ENCODE measurements at places on chromosomes 2 and 18.

- no peak for DNase-seq
These were observed 1020.6 kb downstream of the BCL11A start for GRCh38 chr2:59532808-59533207.

DNA sequence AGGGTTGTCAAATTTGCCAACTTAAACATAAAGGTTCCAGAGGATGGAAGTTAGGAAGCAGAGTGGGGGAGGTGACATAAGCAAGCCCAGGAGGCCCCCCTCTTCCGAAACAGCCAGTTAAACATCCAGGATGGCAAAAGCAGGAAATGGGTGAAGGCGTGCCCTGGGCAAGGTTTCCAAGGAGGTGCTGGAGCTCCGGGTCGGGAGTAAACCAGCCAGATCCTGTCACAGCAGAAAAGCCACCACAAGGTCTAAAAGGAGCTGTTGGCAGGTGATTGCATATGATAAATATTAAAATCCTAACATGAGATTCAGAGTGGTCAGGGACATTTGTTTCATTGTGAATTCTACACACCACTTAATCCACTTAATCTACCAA lies 572.2 kb upstream of the SALL3 start:
- DNase-seq: no peak

DNA sequence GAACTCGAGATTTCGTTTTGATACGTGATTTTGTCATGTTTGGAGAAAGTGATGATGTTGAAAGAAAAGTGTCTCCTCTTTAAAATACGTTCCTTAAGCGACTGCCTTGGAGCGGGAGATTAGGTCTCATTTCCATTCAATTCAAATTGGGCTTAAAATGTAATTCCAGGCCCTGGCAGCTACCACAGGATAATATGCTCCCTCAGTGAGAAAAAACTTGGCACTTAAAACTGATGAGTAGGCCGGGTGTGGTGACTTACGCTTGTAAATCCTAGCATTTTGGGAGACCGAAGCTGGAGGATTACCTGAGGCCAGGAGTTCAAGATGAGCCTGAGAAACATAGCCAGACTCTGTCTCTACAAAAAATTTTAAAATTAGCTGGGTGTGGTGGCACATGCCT lies 146.3 kb upstream of the L3MBTL4 start:
- DNase-seq: no peak

GRCh38 chr18:27704736-27705361 lies 472.1 kb downstream of the CDH2 start:
- no peak for DNase-seq

DNA sequence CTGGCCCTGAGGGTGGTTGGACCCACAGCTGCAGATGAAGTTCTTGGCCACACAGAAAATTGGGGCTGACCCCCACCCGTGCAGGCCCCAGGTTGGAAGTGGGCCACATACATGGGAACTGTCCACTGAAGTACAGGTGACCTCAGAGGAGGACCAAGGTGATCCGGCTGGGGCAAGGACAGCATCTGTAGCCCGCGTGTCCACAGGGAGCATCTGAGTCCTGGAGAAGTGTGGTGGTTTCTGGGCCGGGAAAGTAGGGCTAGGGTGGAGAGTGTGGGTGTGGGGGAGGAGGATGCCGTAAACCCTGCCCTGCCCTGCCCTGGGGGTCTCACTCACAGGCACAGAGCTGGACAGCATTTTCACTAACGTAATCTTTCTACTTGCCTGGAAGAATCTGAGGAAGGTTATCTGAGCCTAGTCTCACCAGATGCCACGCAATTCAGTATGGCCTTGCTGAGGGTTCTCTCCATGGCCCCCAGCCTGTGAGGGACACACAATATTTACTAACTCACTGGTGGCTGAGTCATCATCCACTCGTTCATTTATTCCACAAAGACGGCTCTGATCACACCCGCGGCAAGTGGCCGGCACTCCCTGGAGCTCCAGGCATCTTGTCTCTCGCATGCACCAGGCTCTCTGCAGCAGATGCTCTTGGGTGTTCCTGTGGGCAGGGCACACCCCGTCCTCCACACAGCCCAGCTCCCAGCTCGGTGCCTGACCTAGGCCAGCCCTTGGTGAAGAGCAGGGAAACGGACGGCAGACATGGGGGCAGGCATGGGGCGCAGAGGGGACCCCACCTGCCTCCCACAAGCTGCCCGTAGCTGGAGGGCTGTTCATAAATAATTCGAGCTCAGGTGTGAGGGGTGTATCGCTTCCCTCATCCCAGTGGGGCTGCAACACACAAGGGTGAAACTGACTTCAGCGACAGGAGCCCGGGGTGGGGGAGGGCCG lies 51.2 kb downstream of the INHBB start:
- no peak for DNase-seq

GRCh38 chr2:46493971-46494250 lies 14.5 kb downstream of the TMEM247 start:
- DNase-seq: no peak

- DNase-seq: no peak
These were observed 21.4 kb upstream of the SH3BP4 start for GRCh38 chr2:234930397-234930796.

GRCh38 chr2:199818026-199818425 lies 33.0 kb downstream of the FTCDNL1 start:
- no peak for DNase-seq

DNA sequence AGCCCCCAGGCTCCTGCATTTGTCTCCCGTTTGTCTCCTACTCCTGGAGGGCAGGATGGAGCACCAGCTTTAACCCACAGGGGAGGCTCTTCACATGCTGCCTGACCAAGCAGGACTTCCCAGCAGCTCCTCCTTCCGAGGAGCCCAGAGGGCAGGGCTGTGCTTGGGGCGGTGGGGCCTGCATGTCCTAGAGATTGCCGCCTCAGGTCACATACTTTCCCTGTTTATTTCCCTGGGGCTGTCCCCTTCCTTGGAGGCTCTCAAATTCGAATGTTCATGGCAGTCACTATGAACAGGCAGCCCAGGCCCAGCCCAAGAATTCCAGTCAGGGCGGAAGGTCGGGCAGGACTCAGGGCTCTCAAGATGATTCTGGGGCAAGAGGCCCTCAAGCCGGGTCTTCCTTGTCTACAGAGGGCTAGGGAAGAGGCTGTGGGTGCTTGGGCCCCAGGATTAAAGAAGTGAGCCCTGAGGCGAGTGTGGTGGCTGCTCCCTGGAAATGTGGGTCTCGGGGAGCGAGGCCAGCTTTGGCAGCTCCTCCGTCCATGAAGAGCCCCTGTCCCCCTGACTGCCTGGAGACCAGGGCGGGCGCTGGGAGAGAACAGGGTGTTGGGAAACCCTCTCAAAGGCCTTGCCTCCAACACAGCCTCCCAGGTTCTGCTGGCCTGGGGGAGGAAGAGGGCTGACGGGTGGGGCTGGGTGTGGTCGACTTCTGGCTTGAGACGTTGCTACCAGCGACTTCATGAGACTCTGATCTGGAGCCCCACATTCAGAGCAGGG lies 48.9 kb upstream of the HPCAL1 start:
- DNase-seq: no peak

- no peak for DNase-seq
These were observed 14.0 kb downstream of the SMARCAL1 start for GRCh38 chr2:216426166-216426777.

DNA sequence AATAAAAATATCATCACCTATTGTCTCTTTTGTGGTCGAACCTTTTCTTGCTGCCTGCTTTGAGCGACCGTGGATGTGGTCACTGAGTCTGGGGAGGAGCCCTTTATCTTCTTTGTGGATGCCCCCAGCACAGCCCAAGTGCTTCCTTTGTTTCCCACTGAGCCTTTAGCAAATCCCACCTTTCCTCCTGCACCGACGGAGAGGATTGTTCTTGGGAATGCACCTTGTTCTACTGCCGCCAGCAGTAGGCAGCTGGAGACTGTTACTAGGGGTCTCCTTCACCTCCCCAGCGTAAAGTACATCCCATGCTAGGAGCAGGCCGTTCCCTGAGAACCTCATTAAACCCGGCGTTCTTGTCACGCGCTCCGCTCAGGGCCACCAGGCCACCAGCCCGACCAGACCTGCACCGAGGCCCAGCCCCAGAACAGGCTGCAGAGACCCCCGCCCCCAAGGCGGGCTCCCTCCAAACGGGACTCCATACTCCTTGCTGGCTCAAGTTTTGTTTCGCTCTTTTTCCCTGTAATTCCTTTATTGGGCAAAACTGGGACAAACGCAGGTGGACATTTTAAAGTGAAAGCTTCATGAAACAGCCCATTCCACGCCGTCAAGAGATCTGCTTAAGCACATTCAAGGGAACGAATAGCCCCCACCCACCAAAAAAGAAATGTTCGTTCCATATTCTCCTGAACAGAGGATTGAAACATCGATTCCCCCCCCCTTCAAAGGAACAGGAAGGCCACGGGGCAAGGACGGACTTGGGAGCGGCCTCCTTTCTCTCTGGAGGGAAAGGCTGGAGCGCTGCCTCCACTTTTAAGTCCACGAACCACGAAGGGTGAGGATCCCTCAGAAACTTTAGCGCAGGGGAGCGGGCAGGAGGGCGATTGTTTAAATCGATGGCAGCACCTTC lies 1.1 kb upstream of the MAT2A start:
- DNase-seq: peak; percentile 74

DNA sequence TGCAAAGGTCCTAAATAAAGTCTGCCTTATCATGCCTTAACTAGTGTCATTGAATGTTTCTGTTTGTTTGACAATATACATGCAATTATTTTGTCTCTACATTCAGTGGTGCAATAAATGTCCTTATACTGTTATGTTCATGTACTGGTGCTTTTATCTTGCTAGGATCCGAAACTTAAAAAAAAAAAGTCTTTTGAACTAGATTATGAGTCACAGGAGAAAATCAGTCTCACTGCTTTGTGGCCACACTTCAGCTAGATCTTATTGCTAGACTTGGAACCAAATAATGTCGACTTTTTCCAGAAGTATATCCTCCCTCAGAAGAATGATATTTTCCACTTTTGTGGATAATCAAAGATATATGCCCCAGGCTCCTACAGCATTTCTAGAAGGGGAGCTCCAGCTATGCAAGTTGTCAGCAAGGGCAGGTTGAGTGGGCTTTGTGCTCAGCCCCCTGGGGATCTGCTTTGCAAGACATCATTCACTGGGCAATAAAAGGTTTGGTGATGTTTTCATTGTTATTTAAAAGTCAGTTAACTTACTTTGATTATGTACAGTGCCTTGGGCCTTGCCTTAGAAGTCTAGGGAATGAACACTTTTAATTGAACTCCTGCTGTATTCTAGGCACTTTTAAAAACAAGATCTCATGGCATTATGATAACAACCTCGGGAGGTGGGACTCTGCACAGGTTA lies 157.1 kb upstream of the LRRTM1 start:
- DNase-seq: no peak

DNA sequence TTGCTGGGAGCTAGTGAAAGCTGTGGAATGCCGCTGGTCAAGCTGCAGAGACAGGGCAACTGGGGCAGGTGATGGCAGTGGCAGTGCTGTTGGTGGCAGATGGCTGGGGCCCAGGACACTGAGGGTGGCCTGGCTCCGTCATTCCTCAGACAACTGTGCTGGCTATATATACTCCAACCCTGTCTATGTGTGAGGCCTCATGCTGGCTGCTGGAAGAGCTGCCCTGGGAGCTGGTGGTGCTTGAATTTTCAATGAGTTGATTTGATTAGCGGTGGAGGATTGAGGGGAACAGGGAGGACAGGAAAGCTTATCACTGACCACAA lies 66.5 kb upstream of the TMEM200C start:
- DNase-seq: no peak

DNA sequence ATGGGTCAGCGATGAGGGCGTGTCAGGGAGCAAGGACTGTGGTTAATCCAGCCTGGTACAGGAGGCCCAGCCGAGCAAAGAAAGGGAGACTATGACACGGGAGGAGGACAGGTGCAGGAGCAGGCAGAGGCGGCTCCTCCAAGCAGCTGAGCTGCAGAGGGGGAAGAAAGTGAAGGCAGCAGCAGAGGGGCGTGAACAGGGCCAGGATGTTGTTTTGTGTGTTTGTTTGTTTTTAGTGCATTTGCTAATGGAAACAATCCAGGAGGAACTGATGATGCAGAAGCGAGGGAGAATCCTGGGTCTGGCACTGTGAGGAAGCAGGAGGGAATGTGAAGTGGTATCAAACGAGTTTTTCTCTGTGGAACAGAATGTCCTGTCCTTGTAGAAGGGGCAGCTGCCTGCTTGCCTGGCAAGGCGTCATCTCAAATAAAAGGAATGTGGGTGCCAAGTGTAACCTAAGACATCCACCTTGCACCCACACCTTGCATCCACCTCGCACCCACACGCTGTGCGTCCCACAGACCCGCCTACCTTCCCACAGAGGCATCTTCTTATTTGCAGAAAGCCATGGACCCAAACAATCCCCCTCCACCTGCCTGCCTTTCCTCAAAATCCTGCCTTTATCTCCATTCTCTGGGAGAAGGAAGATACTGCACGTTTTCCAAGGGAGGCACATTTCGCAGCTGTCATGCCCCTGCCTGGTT lies 134.8 kb downstream of the SH3BP4 start:
- DNase-seq: no peak

GRCh38 chr2:37000318-37000717 lies 34.0 kb upstream of the STRN start:
- DNase-seq: peak; percentile 7

DNA sequence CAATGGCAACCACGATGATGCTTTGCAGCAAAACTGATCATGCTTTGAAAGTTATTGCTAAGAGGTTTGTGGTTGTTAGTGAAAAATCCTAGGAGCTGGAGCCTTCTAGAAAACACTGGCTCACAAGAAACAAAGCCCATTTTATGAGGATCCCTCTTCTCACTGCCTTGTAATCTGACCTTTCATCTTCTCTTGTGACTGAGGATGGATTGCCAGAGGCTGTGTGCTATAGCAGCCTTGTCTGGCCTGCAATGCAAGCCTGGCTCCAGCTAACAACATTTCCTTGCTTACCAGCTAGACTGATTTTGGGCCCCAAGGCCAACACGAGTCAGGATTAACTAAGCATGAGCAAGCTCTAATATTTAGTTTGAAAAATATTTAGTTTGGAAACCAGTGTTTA lies 13.1 kb downstream of the PIEZO2 start:
- DNase-seq: no peak

DNA sequence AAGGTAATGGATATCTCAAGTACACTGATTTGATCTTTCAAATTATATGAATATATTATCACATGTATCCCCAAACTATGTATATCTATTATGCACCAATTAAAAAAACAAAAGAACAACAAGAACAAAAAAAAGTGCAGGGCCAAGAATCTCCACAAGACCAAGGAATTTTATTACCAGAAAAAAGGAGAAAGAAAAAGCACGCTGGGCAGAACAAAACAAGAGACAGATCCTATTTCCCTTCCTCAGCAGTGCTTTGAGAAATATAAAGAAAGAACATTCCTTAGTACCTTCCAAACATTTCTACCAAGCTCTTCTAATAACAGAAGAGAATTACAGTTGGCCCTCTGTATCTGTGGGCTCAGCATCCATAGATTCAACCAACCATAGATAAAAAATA lies 144.7 kb upstream of the CREB1 start:
- no peak for DNase-seq

- no peak for DNase-seq
These were observed 1186.8 kb upstream of the CELF4 start for GRCh38 chr18:38752430-38752829.
